GM10248 (cell line): ENCODE measurements at places on chromosomes 6 and 20.

- DNase-seq, result no peak
These were observed 159.3 kb downstream of the CDKAL1 start for GRCh38 chr6:20693466-20694063.

DNA sequence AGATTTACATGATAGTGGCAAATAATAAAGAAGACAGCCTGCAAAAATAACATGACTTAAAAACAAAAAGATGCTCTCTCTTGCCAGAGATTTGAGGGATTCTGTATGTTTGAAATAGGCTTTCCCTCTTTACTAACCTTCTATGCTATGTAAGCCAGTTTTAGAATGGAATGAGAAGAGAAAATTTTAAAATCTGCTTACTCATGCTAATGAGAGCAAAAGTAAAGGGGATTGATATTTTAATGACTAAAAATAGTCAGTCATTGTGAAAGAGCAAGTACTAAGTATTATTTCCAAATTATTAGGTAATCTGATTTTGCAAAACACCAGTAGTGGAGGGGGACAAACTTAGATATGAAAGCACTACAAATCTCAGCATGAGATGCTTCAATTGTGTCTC, 563.3 kb upstream of the ADGRB3 start:
- no peak for DNase-seq

GRCh38 chr6:118895261-118895560, 1.3 kb downstream of the ASF1A start:
- DNase-seq, result no peak

- DNase-seq, result no peak
These were observed 23.7 kb downstream of the TGM2 start for GRCh38 chr20:38141204-38141888.

- no peak for DNase-seq
These were observed 31.4 kb downstream of the EDN3 start for GRCh38 chr20:59331721-59332329.

- DNase-seq, result no peak
These were observed 348.6 kb downstream of the CD109 start for GRCh38 chr6:74044417-74045096.

DNA sequence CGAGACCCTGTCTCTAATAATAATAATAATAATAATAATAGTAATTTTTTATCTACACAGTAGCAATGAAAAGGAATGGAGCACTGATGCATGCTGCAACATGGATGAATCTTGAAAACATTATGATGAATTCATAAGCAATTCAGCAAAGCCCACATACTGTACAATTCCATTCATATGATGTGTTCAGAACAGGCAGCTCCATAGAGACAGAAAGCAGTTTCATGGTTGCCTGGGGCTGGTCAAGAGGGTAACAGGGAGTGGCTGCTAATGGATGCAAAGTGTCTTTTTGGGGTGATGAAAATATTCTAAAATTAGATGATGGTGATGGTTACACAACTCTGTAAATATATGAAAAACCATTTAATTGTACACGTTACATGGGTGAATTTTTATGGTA, 43.6 kb downstream of the SLC24A3 start:
- DNase-seq, result no peak

DNA sequence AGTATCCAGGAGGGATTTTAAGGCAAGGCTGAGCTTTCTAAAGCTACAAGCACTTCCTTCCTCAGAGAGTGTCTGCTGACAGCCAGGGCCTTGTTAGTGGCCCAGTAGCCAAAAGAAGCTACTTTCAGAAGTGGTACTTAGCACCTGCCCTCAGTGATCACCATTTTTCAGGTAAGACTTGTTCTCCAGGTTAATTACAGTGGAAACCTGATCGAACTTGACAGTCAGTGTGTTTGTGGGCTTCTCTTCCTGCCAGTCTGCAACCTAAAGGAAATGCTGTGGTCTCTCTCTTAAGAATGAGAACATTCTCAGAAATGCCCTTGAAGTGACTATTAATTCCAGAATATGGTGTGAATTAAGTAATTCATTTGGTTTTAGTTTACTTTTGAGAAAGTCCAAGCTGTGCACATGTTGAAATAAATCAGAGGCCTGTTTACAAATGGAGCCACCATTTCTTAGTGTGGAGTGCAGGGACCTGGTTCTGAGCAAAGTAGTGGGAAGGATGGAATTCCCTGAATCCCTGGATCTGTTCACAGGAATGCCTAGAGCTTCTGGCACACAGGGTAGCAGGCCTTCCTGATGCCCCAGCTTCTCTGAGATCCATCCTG, 185.3 kb upstream of the AGPAT4 start:
- no peak for DNase-seq

DNA sequence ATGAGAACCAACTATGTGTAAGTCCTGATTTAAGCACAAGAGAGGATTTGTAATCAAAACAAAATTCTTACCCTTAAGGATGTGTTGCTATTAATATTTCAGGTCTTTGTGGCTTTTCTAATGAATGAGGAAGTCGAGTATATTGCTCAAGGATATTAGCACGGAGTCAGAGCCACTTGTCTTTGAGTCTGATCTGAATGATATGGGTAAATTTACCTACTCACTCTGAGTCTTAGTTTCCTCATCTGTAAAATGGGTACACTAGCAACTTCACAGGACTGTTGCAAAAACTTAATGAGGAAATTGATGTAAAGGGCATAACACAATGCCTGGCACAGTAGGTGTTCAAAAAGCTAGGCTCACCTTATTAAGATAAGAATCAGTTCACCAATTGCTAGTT, 30.0 kb upstream of the QKI start:
- DNase-seq, result no peak

DNA sequence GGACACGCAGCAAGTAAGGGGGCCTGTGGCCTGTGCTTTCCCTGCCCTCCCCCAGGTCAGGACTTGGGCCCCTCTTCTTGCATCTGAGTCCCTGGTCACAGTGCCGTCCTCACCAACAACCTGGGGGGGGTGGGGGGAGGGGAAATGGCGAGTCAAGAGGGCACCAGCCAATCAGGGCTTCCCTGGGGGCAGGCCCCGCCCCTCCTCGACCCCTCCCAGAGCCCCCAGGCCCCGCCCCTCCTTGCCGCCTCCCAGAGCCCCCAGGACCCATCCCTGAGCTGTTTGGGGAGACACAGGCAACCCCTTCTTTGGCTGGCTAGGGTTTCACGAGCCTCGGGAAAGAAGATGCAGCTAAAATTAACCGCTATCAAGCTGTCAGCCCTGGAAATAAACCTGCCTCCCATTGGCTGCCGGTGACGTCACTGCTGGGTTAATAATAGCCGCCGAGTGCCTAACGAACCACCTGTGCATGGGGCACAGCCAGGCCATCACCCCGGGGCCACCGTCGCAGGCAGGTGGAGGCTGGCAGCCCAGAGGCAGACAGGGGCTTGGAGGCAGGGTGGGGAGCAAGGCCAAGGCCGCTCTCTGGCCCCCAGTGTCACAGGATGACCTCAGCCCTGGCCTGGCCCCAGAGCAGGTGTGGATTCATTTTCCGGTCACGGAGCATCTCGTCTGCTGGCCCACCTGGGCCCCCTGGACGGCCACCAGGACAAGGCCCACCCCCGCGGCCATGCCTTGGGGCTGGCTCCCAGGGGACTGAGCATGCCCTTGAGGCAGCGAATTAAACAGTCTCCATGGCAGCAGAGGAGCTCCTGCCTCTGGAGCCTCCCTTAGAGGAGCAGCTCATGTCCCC, 3.2 kb upstream of the EEF1A2 start:
- no peak for DNase-seq

DNA sequence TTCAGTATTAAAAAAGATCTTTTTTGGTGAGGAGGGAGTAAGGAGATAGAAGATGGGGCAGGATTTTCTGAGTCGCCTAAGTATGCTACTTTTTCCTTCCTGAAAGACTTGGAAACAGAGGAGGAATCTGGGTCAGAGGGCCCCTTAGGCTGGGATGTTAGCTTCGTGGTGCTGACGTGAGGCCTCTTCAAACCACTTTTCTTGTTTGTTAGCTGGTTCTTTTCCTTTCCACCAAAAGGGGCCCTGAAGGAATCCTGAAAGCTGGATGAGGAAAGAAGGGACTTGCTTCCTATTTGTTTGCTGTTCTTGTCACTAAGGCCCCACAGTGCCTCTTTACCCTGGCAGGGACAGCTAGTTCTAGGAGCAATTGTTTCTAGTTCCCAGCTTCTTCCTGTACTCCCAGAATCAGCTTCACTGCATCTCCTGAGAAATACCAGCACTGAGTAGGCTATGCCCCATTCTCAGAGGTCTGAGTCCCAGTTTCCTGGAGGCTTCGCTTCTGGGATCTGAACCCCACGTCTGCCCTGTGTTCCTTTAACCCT, 2.2 kb upstream of the IL20RA start:
- DNase-seq, result no peak

GRCh38 chr20:40959325-40960092, 69.1 kb upstream of the TOP1 start:
- DNase-seq, result no peak

- DNase-seq, result peak; percentile 40
These were observed 45.3 kb downstream of the NINL start for GRCh38 chr20:25539742-25540672.

GRCh38 chr20:32472581-32473207, 112.4 kb downstream of the NOL4L start:
- DNase-seq, result no peak

DNA sequence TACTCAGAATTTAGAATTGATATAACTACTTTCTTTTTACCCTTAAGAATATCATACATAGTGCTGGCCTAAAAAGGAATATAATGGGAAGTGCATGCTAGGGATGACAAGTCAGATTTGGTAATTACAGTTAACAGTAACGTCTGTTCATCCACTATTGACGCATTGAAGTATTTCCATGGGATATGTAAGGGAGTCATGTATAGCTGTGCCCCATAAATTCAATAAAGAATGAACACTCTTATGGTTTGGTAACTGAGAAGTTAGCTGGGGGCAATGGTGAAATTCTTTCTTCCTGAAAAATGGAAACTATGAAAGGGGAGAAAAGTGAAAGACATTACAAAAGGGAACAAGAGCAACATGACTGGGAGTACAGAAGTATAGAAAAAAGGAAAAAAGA, 2.6 kb upstream of the COL19A1 start:
- DNase-seq, result no peak

DNA sequence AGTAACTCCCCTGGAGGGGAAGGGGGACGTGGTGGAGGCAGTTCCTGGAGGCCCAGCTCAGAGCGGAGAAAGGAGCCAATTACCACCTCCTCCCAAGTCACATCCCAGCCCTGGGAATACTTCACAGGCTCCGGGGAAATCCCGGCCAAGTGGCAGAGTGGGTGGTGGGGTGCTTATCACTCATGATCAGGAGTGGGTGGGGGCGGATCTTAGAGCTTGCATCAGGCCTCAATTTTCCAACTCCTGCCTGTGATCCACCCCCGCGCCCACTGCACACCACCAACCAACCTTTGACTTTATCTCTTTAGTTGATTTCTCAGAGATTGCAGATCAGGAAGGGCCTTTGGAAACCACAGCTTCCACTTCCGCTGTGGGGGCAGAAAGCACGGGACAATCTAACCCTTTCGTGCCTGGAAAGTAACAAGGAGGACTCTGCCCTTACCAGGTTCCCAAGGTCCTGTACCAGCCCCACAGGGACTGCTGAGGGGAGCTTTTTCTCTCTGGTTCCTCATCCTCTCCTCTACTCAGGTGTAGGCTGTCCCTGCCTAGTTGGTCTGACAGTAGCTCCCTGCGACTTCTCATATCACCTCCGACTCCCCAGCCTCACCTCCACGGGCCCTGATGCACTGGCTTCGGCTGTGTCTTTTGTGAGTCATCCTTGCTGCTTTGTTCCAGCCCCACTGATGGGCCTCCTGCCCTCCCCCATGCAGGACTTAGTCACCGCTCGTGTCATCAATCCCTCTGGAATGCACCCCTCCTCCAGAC, 24.9 kb upstream of the IER3 start:
- peak; percentile 35 for DNase-seq

GRCh38 chr6:107931894-107932293, 26.1 kb downstream of the SEC63 start:
- no peak for DNase-seq

DNA sequence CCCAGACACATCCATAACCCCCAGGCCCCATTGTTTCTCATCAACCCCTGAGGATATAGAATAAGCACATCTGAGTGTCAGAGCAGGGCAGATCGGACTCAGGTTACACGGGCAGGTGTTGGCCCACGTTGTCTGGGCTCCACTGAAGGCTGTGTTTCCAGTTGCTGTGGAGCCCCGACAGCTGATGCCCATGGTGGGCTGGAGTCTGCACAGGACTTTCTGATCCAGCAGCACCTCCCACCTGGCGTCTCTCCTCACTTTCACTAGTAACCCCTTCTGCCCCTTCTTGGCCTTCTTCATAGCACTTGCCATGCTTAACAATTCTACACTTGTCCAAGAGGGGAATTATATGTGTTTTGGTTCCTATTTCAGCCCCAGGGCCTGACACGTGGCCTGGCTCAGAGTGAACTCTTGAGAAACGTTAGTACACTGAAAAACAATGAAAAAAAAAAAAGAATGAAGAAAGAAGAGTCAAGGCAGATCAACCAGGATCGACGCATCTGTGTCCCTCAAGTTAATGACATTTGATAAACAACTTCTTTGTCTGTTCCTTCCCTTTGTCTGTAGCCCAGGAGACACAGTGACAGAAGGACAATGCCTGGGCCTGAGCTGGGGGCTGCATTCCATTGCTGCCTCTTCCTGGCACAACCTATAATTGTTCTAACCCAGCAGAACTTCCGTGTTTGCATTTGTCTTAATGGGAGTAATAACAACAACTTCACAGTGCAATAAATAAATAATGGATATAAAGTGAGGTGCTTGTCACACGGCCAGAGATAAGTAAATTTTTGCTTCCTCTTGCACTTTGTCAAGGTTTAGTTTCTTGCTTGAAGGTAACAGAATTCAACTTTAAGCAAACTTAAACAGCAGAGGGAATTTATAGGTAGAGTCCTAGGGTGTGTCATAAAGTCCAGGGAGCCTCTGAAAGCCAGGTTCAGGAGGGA, 224.2 kb upstream of the SSTR4 start:
- DNase-seq, result no peak

DNA sequence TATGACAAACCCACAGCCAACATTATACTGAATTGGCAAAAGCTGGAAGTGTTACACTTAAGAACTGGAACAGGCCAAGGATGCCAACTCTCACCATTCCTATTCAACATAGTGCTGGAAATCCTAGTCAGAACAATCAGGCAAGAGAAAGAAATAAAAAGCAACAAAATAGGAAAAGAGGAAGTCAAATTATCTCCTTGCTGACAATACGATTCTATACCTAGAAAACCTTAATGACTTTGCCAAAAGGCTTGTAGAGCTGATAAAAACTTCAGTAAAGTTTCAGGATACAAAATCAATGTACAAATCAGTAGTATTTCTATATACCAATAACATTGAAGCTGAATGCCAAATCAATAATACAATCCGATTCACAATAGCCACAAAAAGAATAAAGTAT, 32.4 kb downstream of the OR5V1 start:
- DNase-seq, result no peak

- DNase-seq, result no peak
These were observed 263.9 kb downstream of the DLL1 start for GRCh38 chr6:170026751-170027646.

GRCh38 chr6:45504947-45505346, 127.2 kb upstream of the SUPT3H start:
- DNase-seq, result no peak
